Urinary bladder (tissue), 4 donors: ENCODE measurements at places on chromosomes 3 and 15. TPM values are rescaled to one million over a fixed set of nuclear protein-coding genes. Genes with fewer than 3 reads are reported as not detected.

The GOLGA8R gene
- total RNA-seq, result 5.3 TPM

The NOX5 gene
- 0.16 TPM for total RNA-seq

The CD276 gene
- total RNA-seq, result 40.6 TPM

The ADCY5 gene
- total RNA-seq, result 25.1 TPM

The ZMAT3 gene
- 13.5 TPM for total RNA-seq
